Stimulated activated CD4-positive, alpha-beta T cell treated with anti-CD3 and anti-CD28 coated beads, Interleukin-1b, Interleukin-23, amount 100 ng/mL, for 1 hour (primary cell): ENCODE measurements at places on chromosomes 7 and 10.

DNA sequence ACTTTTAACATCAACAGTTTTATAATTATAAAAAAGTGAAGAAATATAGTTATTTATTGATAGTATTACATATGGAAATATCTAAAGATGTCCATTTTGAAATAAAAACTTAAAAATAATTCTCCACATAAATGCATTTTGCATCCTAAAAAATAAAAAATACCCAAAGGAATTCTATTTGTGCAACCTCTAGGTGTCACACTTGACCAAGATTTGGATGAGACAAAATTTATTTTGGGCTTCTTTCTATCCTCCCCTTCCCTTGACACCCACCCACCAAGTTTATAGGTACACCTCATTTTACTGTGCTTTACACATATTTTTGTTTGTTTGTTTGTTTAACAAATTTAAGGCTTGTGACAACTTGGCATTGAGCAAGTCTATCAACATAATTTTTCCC is 3.3 kb upstream of the THSD7A start:
- no peak for DNase-seq

- no peak for DNase-seq
Measured at GRCh38 chr10:992871-993270, 4.6 kb downstream of the GTPBP4 start.

DNA sequence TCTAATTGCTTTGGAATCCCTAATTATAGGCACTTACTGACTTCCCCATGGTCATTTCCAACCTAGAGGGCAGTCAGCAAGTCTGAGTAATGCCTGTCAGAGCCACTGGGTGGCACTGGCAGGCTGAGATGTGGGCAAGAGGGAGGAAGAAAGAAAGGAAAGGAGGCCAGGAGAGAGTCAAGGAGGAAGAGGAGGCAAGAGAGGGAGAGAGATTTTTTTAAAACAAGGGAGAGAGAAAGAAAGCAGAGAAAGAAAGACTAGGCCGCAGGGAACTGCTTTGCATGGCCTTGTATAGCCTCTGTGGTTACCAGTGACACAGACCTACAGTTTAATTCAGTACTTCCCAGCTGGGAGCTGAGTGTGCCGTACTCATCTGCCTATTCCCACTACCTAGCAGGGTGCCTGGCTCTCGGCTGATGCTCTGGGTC is 210.4 kb upstream of the ADO start:
- peak; percentile 10 for DNase-seq

- no peak for DNase-seq
Measured at GRCh38 chr10:117609796-117610170, 67.2 kb downstream of the EMX2 start.

DNA sequence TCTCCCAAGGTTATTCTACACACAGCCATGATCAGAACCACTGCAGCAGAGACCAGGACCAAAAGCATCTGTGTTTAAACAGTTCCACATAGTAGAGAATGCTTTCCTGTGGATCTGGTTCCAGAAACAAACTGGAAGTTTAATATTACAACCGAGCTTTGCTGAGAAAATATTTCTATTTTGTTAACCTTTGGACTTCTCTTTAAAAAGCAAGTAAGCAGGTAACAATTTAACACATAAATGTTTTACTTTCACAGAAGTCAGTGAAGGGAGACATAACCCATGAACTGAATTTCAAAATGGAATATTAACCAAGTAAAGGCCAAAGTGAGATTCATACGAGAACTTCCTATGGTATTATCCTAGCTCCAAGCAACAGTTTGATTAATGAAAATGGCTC is 98.6 kb upstream of the PHYHIPL start:
- no peak for DNase-seq

DNA sequence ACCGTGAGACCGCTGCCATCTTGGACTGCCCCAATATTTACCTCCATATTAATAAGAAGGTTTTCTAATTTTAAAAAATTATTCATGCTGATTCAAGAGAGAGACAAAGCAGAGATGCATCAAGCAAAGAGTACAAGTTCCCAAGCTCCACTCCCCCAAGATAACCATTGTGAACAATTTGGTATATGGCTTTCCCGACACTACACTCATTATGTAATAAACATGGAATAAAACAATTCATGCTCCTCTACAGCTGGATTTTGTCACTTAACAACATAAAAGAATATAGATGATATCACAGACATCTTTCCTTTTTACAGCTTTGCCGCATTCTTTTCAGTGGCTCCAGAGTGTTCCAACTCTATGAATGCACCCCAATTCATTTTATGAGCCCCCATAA is 307.6 kb downstream of the FGFR2 start:
- no peak for DNase-seq

DNA sequence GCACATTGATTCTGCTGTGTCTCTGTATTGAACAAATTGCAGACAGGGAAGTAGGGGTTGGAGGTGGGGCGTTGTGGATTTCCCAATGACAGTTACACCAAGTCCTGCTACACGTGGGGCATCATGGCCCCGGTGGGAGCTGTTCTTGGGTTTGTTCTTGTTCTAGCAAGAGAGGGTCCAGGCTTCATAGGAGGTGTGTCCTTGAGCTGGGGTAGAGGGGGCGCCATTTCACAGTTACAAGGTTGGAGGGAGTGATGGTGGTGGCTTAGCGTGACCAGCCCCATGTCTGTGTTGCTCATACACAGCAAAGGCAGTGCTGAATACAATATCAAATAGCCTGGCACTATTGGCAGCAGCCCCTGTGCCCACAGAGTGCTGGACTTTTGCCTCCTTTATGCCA is 15.7 kb downstream of the SH2D4B start:
- no peak for DNase-seq

DNA sequence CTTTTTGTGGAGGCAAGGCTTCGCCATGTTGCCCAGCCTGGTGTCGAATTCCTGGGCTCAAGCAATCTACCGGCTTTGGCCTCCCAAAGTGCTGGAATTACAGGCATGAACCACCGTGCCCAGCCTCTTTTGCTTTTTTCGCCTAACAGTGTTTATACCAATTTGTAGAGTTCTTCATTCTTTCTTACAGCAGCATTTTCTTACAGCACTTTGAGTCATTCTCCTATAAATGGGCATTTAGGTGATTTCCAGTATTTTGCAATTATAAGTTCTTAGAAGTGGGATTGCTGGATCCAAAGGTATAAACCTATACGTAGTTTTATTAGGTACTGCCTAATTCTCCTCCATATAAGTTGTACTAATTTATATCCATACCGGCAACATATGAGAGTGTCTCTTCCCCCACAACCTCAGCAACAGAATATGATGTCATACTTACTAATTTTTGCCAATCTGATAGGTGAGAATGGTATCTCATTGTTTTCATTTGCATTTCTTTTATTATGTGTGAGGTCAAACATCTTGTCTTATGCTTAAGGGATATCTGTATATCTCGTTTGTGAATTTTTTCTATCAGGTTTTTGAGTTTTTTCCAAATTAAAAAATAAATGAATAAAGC is 39.1 kb downstream of the SUFU start:
- DNase-seq = no peak

DNA sequence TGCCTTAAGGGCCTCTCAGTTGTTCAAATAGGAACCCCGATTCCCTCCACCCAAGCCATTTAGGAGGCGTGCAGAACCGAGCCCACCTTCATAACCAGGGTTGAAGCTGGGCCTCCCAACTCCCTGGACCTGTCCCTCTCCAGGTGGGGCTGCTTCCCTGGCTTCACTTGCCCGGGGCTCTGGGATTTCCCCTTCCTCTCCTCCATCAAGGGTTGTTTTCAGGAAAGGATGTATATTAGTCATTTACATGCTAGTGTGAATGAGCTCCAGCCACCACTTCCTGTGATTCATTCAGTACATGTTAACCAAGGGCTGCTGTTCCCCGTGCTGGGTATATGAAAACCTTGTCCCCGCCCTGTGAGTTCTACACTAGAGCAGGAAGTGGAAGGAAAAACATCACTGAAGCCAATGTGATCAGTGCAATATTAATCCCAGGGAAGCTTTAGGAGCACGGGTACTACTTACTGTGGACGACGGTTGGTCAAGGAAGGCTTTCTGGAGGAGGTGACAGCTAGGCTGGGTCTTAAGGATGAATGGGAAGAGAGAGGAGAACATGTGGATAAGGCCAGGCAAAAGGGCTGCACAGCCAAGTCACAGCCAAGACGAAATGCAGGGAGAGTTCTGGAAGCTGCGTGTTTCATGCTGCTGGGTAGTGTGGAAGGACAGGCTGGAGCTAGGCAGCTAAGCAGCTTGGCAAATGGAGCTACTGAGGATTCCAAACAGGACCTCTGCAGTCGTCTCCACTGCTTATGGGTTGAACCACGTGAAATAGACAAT is 150.1 kb upstream of the SHH start:
- DNase-seq = no peak

- no peak for DNase-seq
Measured at GRCh38 chr10:132575320-132576201, 38.0 kb downstream of the INPP5A start.

GRCh38 chr7:33062023-33062781 is at the start of gene NT5C3A:
Gene NT5C3A (minus strand): TSS chr7:33062776. CDS start chr7:33062705, 71 bp downstream.
- no peak for DNase-seq

DNA sequence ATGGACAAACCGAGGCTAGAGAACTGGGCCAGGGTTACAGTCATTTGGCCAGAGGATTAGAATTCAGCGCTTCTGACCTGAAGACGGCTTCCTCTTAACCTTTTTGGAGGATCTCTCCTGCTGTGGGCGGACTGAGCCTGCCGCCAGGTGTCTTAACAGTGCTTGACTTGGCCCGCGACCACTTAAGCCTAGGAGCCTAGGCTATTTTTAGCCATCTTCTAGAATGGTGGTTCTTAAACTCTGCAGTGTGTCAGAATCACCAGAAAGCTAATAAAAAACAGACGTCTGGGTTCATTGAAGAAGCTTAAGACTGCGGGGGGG is 722 bp downstream of the MDH2 start:
- DNase-seq = no peak

DNA sequence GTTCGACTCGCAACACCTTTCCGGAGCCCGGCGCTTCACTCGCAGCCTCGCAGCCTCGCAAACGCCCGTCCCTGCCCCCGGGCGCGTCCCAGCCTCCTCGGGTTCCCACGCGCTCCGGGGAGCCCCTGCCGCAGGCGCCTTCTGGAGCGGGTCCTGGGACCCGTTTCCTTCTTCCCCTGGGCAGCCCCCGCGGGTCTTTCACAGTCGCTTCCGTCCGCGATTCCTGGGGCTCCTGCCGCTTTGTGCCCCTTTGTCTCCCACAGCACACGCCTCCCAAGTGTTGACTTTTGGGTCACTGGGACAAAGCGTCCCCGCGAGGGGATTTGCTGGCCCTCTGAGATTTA is 140.7 kb downstream of the DYNC2I1 start:
- DNase-seq = no peak

DNA sequence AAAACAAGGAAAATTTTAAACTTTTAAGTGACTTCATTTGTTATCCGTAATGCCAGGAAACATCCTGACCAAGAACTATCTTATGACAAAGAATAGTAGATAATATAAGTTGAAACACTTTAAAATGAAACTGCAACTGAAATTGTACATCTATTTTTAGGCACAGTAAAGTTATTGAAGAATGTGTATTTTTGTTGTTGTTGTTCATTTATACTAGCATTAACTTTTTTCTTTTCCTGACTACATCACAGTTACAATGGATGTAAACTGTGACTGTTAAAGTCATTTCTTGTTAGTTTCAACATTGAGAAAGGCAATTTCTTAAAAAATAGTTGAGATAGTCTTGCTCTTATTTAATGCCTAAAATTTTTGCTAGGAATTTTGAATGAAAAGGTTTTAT is 2.6 kb downstream of the CPED1 start:
- DNase-seq = no peak

DNA sequence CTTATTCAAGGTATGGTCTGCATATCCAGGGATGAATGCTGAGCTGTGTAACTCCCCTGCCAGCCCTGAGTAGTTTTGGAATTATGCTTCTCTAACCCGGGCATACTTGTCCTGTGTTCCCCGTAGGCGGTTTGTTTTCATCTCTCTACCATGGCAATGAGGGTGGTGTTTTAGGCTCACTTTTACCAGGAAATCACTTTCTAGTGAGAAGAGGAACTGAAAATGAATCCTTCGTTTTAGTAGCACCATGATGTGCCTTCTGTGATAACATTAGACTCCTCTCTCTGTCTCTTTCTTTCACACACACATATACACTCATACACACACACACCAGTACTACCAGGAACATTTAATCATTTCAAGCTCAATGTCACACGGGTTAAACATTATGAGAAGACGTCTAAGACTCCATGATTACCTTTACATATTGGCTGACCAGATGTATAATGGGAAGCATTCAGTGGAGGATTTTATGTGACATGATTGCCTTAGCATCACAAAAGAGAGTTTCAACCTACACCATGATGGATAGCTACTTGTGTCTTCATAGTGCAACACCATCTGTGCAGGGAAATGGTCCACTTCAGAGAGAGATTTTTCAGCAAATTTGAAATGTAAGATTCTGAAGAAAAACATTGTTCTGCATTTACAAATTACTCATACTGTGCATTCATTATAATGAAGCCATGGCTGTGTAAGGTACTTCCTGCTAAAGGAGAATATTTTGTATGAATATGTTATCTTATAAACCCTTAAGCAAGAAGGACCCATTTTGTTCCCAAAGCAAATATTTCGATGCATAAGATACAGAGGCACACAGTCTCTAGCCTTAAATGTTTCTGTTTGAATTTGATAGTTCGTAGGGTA is 31.0 kb upstream of the PFKP start:
- DNase-seq = no peak

- no peak for DNase-seq
Measured at GRCh38 chr7:5797716-5798115, 16.3 kb upstream of the RNF216 start.

GRCh38 chr7:74587435-74588126 is 69.9 kb upstream of the GTF2I start:
- no peak for DNase-seq

- DNase-seq = no peak
Measured at GRCh38 chr10:106920538-106920937, 244.0 kb downstream of the SORCS1 start.

DNA sequence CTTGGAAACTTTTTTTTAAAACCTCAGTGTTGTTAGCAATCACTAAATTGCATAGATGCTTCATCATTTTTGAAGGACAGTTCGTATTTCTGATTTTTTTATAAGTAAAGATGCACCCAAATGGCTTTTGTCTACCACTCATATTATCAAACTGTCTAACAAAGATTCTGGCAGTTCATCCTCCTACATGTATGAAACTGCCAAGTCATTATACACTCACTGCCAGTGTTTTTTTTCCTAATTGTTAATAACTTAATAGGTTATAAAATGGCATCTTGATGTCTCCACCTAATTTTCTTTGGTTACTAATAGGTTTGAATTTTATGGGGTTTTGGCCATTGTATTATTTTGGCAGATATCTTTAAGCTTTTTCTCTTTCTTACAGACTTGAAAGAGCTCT is 77.0 kb downstream of the HTR5A start:
- DNase-seq = no peak
